ENCODE measurements at places on chromosomes 5 and 9.

- peak; percentile 82 for DNase-seq
Measured at GRCh38 chr5:6732634-6733410, 19.6 kb downstream of the TENT4A start.

DNA sequence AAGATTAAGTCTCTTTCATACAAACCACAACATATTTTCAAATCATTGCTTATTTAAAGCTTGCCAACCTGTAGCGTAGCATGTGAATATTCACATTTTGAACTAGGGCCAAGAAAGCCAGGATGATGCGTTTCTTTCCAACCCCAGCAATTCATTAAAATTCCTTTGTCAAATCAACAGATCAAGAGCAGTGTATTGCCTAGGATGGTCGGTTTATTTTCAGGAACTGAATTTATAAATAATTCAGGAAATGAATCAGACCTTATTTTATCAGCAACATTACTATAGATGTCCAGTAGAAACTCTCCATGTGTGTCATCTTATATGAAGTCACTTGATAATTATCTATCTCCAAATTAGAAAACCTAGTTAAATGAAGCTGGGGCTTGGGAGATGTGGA, 13.2 kb upstream of the AUH start:
- DNase-seq: no peak

DNA sequence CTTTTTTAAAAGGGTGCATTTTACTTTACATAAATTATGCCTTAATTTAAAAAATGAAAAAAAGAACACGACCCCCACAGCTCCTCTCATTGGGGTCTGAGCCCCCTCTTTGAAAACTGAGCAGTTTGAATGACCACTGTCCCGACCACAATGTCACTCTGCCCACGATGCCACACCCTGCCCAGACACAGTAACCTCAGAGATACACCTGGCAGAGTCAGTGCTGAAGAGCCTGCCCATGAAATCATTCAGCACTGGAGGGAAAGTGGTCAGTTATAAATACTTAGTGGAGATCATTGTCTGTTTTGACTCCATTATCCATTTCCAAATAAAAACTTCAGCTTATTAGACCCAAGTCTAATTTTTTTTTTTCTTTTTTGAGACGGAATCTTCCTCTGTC, 49.3 kb downstream of the DNAJC21 start:
- DNase-seq: no peak

DNA sequence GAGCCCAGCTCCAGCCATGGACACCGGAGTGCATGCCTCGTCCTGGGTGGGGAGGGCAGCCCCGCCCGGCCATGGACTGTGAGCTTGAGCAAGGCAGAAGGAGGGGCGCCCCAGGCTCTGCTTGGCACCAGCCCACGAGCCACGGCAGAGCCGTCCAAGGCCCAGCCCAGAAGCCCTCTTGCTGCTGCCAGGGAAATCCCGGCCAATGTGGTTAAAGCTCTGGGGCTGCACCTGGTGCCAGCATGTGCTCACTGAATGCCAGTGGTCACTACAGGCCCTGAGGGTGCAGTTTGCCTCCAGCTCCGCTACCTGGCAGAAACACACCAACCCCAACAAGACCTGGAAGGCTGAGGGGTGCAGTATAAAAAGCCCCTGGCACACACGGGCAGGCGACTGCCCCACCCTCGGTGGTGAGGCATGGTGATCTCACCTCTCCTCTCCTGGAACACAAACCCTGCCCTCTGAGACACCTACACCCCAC, 11.8 kb downstream of the BRD3 start:
- no peak for DNase-seq

- peak; percentile 53 for DNase-seq
Measured at GRCh38 chr9:14479163-14479560, 165.2 kb upstream of the NFIB start.

- peak; percentile 72 for DNase-seq
Measured at GRCh38 chr5:119019949-119020348, 31.6 kb upstream of the DTWD2 start.

- DNase-seq: no peak
Measured at GRCh38 chr5:169757016-169757415, 119.9 kb downstream of the DOCK2 start.

- peak; percentile 94 for DNase-seq
Measured at GRCh38 chr5:144598451-144599068, 427.9 kb downstream of the KCTD16 start.

DNA sequence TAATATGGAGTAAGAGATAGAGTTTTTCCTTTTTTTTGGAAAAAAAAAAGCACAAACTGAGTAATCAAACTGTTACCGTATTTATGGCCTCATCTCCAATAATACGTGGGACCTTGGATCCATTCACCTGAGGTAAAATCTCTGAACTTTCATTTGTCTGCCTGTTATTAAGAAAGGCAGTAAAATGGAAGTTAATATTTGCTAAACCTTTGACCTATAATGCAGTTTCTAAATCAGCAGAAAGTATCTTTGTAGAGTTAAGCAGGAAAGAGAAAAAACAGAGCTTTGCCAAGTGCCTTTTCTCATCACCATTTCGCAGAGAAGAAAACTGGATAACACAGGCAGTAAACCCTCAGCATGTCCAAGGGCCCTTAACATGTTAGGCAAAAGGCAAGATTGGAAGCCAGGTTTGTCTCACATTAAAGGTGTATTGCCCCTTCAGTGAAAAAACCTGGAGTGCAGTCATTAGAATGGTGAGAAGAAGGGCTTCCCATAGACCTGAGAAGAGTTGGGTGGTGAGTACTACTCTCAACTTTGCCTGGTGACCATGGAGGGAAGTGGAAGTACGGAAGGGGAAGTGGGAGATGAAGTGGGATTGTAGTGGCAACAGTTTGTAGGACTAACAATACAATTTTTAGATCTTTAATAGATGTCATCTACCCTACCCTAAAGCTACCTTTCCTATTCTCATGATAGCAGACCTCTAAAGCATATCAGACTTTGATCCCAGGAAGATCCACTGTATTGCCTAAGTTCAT, 65.4 kb upstream of the GRAMD2B start:
- DNase-seq: no peak

- DNase-seq: no peak
Measured at GRCh38 chr9:113886026-113886369, 9.9 kb downstream of the ZNF618 start.

Data from NCI-H69 (cell line).